Hematopoietic multipotent progenitor cell (in vitro differentiated cells): ENCODE measurements at places on chromosomes 1 and 21.

GRCh38 chr1:192626366-192627179, 9.4 kb upstream of the RGS13 start:
- DNase-seq = no peak

GRCh38 chr1:99644279-99645004, 1.5 kb upstream of the PALMD start:
- no peak for DNase-seq

DNA sequence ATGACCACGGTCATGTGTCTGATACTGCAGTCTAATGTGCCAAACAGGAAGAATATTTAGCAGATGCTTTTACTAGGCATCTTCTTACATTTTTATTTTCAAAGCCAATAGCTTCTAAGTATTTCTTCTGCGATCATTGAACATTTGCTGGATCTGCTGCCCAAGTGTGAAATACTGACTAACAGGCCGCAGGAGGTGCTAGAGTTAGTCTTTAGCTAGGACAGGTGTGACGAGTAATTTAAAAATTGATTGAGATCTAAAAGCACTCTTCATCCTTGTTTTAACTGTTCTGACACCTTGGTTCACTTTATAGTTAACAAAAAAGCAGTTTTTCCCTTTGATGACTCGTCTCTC, 748 bp upstream of the FAM78B start:
- no peak for DNase-seq

GRCh38 chr1:1969953-1970716, 33.5 kb downstream of the CFAP74 start:
- DNase-seq = no peak

GRCh38 chr21:17539323-17539722, 26.5 kb downstream of the CXADR start:
- DNase-seq = no peak

GRCh38 chr1:76274302-76274701, 199.8 kb downstream of the ST6GALNAC3 start:
- DNase-seq = no peak

DNA sequence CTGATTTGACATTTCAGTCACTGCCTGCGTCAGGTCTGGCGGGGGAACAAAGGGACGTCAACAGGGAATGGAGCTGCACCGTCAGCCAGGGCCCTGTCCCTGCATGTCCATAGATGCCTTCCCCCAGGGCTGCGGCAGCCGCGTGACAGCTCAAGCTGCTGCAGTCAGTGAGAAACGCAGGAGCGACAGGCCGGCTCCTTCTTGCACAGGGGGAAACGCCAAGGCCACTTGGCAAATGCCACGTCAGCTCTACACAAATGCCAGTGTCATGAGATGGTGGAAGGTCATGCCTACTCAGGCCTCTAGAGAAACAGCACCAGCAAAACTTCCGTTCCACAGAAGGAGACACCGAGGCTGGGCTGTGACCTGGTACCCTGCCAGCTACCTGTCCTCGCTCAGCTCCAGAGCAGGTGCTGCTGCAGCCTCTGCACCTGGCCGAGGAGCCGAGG, 37.7 kb downstream of the SYF2 start:
- DNase-seq = no peak

DNA sequence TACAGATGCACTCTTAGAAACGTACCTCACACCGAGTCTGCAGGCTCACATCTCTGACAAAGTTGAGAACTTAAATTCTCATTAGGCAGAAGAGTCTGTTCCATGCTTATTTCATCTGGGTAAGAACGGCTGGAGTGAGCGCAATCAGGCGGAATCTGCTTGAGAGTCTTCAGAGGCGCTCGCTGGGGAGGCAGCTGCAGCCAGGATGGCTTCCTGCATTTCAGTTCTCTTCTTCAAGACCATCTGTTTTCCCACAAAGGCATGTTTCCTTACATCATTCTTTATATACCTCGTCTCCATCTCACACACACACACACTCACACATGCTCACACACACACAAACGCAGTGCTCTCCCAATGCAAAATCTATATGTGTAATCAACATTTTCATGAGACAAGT, 497.1 kb downstream of the AJAP1 start:
- no peak for DNase-seq

- DNase-seq = no peak
Observed at GRCh38 chr1:30129421-30130055, 593.8 kb downstream of the MATN1 start.

DNA sequence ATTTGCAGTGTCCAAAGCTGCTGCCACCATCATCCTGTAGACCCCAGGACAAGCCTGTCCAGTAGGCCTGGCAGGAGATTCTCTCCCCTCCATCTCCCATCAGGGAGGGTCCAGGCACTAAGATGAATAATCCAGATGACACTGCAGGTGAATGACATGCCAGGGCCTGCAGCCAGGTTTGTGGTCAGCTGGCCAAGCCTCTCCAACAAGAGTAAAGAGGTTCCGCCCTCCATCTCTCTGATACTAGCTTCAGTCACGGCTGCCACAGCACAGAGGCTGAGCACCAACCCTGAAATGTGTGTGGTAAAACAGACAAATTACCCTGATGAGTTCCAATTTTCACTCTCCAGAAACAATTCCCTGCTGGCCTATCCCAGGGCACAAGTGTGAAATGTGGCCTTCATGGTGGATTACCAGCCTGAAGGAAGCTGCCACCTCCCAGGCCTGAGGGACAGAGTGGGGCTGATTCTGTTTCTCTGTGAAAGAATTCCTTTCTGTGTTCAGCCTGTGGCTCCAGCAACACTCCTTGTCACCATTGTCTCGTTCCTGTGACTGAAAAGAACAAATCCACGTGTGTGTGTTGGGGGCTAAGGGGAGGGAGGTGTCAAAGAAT, 19.9 kb upstream of the LHX4 start:
- DNase-seq = no peak

- DNase-seq = no peak
Observed at GRCh38 chr1:11566042-11566850, 87.3 kb downstream of the DISP3 start.

DNA sequence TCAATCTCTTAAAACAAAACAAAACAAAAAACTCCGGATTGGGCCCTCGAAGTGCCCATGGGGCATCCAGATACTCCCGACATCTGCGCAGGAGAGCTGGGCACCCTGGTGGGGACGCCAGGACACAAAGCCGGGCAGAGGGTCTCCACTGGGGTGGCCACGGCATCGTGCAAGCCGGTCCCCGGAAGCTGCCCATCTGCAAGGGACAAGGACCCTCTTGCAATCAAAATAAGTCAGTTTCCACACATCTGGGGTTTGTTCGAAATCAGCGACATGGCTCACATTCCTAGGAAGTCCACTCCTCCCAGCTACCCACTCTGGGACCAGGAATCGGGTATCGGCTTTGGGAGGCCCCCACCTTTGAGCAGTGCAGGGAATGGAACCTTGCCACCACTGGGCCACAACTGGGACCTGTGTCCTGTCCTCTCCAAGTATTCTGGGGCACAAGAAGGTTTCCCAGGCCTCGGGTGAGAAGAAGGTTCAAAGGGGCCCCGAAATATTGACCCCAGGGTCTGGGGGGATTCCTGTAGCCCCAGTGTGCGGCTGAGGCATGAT, 4.6 kb upstream of the PRDM16 start:
- no peak for DNase-seq

GRCh38 chr1:245572709-245573108, 417.9 kb downstream of the KIF26B start:
- no peak for DNase-seq

DNA sequence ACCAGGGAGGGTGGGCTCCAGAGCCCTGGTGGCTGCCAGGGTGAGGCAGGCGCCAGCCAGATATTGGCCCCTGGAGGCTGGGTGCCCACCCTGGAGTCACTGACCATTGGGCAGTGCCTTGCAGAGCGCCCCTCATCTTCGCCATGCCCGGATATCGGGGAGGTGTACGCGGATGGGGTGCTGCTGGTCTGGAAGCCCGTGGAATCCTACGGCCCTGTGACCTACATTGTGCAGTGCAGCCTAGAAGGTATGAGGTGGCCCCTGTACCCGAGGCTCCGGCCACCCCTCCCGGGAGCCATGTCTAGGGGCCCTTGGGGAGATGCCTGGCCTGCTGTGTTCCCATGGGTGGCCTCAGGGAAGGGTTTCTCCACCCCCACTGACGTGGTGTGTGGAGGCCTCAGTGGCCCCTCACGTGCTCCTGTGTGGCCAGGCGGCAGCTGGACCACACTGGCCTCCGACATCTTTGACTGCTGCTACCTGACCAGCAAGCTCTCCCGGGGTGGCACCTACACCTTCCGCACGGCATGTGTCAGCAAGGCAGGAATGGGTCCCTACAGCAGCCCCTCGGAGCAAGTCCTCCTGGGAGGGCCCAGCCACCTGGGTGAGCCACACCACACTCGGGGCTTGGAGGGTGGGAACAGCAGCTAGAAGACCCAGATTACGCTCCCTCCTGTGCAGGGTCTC, 30.9 kb downstream of the TRIM11 start:
- no peak for DNase-seq

- DNase-seq = no peak
Observed at GRCh38 chr1:87144316-87144895, 184.3 kb upstream of the LMO4 start.

DNA sequence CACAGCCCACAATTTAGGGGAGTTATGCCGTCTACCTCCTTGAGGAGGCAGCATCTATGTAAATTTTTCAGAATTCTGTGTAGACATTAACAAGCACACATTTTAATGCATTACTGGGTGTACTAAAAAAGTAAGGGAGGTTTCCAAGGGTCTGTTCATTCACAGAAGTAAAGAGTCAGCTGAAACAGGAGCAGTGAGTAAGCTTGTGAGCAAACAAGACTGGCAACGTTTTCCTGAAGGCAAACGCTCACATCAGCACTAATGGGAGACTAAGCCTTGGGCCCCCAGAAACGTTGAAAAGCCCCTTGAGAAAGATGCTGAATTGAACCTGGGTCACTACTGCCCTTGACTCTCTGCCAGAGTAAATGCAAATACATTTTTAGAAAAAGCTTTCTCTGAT, 25.7 kb downstream of the RPRD2 start:
- DNase-seq = no peak

DNA sequence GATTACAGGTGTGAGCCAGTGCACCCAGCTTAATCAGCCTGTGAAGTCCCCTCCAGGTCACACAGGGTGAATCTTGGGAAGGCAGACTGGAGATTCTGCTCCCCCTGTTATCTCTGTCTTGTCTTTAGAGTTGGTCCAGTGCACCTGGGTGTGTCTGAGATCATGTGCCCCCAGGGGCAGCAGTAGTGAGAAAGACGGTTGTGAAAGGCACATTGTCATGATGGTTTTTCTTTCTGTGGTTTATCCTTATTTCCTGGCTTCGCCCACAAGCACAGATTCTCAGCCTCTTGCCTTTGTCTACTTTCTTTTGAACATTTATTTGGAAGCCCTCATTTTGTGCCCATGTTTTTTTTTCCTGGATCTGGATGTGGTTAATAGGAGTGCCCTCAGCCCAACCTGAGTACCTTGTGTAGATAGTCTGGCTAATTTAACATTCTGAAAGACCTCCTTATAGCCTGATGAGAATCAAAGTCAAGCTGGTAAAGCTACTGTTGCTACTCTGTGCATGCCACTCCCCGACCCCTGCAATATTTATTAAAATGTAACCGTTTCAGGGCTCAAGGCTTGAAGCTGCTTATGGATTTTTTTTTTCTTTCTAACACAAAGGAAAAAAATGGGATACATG, 23.7 kb downstream of the UCK2 start:
- DNase-seq = peak; percentile 62

DNA sequence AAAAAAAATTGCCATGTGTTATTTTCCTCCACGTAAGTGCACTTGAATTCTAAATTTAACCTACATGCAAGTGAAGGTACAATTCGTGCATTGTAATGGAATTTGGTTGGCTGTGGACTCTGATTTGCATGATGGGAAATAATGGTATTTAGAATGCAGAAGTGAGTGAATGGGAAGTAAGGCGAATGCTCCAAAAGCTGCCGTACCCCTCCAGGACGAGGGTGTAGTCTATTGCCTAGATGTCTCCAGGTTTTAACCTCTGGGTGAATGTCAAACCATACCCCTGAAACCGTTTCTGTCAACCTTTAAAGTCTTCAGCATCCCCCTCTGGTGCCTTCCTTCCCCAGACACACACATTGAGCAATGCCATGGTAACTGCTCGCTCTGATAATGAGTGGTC, 44.5 kb downstream of the KIAA0040 start:
- no peak for DNase-seq

- DNase-seq = no peak
Observed at GRCh38 chr1:107110326-107110725, 30.5 kb upstream of the NTNG1 start.
